ENCODE measurements at places on chromosomes 16 and 17.

DNA sequence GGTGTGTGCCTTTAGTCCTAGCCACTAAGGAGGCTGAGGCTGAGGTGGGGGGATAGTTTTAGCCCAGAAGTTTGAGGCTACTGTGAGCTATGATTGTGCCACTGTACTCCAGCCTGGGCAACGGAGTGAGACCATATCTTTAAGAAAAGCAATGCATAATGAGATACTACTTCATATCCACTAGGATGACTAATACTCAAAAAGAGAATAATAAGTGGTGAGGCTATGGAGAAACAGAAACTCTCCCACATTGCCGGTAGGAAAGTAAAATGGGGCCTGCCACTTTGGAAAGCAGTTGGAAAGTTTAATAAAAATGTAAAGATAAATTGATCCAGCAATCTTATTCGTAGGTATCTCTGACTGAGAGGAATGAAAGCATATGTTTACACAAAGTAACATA, 4.6 kb upstream of the NPIPB2 start:
- DNase-seq: no peak

- no peak for DNase-seq
Observed at GRCh38 chr16:69741519-69741918, 13.2 kb downstream of the NOB1 start.

DNA sequence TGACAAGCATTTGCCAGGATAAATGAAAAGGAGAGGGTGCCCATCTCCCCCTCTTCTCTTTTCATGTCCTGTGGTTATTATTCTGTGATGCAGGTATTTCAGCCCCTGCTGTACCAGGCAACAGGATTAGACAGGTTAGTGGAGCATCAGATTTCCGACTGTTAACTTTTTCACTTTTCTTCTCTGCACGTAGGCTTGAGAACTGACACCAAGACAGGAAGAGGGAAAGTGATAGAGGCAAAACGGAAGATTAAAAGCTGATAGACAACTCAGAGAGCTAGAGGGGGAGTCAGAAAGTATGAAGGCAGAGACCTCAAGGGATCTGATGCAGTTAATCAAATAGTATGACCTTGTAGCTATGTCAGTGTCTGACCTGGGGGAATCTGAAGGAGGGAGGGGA, 132.8 kb downstream of the SOX9 start:
- no peak for DNase-seq

- no peak for DNase-seq
Observed at GRCh38 chr16:85172455-85173145, 60.3 kb upstream of the CIBAR2 start.

- DNase-seq: no peak
Observed at GRCh38 chr16:70790815-70791214, 10.1 kb downstream of the VAC14 start.

GRCh38 chr16:60459463-60459862, 1576.8 kb downstream of the CDH8 start:
- no peak for DNase-seq

GRCh38 chr17:38870259-38871165, 654 bp downstream of the LASP1 start:
- peak; percentile 30 for DNase-seq

DNA sequence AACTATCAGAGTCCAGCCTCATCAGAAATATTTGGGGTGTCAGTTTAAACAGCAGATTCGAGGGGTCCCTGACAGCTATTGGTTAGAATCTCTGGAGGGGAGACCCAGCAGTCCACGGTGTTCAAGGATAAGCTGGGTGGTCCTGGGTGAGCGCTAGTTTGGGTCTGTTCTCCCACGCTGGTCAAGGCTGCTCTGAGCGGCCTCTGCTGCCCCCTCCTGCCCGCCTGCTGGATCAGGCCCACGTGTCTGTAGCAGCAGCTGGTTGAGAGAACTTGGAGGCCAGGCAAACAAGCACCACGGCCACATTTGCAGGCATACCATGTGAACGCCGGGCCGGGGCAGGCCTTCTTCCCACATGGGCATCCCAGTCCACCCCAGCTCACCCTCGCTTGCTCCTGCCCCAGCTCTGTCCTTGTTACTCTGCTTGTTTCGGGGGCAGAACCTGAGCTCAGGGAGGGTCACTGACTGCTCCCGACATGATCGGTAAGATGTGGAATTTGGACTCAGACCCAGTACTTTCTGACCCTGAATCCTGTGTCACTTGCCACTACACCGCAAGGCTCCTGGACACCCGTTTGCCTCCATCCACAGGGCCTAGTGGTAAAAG, 7.4 kb downstream of the FOXF1 start:
- no peak for DNase-seq

- DNase-seq: no peak
Observed at GRCh38 chr17:27091043-27091497, 202.8 kb upstream of the WSB1 start.

- no peak for DNase-seq
Observed at GRCh38 chr17:51371732-51372151, 111.4 kb downstream of the UTP18 start.

DNA sequence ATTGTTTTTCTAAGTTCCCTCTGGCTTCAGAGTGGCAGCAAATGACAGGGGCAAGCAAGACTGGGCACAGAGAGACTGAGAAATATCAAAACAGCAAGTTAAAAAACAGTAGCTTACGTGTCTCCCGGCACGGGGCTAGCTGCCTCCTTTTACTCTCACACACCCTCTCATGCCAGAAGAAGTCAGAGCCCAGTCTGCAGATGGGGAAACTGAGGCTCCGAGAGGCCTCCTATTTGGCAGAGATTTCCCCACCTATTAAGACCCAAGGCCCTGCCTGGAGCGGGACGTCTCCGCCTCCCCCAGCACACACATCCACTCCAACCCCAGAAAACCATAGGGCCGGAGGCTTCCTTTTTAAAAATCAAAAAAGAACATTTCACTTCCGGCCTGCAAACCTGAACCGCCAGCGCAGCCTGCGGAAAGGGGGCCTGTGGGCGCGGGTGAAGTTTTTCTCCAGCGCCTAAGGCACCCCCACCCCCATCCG, 832 bp downstream of the CARHSP1 start:
- no peak for DNase-seq

GRCh38 chr17:3890082-3890877, 2.6 kb downstream of the CAMKK1 start:
- no peak for DNase-seq

DNA sequence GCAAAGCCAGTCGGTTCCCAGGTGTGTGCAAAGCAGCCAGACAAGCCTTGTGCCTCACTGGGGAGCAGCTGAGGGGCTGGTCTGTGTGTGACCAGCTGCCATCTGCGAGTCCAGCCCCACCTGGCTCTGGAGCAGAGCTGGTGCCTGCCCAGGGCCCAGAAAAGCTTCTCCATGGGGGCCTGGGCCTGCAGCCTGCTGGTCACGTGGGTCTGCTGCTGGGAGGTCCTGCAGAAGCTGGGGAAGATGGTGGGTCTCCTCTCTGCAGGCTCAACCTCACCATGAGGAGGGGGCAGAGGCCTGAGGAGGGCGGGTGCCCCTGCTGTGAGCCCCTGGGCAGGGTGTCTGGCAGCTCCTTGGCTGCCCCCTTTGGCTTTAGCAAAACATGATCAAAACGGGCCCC, 71.9 kb downstream of the ENGASE start:
- no peak for DNase-seq

DNA sequence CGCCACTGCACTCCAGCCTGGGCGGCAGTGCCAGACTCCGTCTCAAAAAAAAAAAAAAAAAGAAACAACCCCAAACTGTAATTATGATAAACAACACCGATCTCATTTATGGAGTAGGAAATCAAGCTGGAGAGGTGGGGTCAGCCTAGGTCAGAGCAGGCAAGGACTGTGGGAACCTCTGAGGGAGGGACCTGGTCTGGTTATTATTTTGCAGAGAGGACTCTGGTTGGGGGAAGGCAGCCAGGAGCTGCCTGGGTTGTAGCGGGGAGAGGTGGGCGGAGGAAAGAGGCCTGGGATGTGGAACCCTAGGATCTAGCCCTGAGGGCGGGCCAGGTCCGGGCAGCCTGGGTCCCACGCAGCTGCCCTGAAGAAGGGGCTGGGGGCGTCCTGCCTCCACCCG, 10.9 kb upstream of the HS3ST6 start:
- no peak for DNase-seq

DNA sequence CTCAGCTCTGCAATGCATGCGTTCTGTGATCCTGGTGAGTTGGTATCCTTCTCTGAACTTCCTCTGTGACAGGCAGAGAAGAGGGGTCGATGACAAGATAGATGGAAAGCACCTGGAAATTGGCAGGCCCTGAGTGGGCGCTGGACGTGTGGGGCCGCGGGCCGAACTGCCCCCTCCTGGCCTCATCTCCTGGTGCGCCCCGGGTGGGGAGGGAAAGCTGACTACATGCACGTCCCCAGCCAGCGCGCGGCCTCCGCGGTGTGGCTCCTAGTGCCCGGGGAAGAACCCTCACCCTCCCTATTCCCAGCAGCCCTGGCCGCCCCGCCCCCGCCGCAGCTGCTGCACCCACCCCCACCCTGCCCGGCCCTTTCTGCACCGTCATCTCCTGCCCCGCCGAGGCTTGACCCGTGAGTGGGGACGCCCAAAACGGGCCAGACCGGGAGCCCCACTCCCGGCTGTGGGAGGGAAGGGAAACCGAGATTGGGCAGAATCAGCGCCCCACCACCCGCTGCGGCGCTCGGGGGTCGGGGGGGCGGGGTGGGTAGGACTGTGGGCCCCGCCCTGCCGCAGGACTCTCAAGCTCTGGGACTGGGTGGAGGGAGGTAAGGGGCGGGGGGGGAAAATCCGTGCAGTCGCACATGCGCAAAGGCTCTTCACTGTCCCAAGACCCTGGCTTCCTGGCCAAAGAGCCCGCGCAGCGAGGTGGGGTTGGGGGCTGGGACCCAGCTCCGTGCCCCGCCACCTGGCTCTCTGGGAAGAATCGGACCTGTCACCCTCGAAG, at the start of gene NOL3:
TSS of gene NOL3 (plus strand) at position 371 of the 781 bp plus-strand sequence.
- DNase-seq: no peak

DNA sequence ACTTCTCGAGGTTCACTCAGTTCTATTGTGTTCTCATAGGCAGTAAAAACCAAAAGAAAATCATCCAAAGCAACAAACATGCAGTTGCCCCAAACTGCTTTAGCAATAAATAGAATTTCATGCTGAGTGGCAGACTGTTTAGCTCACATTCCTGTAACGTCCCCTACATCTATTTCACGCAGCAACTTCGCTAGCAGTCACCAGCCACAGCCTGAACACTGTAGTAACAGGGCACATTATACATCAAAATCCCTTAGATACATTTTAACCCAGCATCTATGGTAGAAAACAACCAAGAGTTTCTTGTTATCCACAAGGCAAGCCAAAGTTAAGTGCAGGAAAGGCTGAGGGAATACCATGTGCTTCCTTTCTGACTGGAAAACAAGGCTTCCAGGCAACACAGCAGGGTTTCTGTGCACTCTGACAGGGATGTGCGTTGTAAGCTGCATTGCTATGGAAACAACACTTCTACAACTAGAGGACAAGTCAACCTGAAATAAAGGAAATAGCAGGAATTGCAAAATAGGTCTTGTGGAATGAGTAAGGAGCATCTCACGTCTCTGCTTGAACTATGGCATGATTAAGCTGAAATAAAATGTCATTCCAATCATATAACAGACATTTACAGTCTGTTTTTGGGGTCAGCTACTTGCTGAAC, 55.4 kb downstream of the CFDP1 start:
- DNase-seq: no peak

- no peak for DNase-seq
Observed at GRCh38 chr16:2663553-2664546, 18.5 kb upstream of the KCTD5 start.

DNA sequence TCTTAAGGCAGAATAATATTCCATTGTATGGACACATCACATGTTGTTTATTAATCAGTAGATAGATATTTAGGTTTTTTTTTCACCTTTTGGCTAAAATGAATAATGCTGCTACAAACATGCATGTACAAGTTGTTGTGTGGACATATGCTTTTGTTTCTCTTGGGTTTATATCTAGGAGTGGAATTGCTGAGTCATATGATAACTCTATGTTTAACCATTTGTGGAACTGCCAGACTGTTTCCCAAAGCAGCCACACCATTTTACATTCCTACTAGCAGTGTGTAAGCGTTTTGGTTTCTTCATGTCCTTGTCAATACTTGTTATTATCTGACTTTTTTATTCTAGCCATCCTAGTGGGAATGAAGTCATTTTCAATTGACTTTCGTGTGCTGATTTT, 21.3 kb downstream of the CYLD start:
- DNase-seq: no peak

DNA sequence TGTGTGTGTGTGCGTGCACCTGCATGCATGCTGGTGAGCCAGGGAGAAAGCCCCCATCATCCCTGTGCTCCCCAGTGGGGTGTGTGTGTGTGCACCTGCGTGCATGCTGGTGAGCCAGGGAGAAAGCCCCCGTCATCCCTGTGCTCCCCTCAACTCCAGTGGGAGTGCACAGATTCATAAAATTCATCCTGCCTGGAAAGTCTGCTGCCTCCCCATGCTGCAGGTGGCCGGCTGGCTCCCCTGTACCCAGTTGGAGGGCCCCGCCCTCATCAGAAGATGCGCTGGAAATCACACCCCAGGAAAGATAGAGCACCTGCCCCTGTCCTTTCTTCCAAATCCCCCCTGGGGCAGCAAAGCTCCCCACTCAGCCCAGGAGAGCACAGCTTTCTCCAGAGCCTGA, 84.8 kb upstream of the DOC2B start:
- DNase-seq: no peak

DNA sequence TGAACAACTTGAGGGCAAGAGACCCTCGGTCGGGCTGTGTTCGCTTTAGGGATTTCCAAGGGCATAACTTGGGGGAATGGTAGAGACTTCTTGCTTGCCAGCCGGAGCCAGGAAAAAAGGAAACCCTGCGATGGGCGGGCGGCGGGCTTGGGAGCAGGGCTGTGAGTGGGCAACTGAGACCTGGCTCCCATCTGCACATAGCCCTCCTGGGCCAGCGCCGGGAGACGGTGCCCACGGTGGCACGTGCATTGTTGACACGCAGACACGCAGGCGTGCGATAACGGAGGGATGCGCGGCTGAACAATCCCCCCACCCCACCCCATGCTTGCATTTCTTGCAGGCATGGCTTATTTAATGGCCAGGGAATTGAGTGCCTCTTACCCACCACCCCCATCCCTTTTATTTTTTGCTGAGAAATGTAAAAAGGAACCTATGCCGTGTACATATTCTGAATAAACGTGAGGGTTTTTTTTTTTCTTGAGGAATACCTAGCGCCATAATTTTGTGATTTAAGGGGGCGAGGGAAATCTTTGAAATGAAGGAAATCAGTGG, 17.1 kb upstream of the ZFHX3 start:
- DNase-seq: no peak

- no peak for DNase-seq
Observed at GRCh38 chr16:21654881-21655280, 2.5 kb upstream of the IGSF6 start.

DNA sequence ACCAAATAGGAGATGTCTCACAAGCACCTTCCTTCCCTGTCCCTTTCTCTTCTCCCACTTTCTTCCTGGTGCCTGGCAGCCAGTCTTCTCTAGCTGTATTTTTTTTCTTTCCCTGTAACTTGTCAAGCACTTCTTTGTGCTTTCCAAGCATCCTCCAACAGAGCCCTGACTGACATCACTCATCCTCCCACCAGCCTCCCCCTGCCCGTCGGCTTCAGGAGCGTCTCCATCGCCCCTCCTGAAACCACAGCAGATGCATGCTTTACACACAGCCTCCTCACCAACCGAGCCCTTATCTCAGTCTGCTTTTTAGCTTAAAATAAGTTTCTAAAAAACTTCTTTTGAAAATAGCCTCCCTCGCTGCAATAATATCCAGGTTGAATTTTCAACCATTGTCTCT, 268.7 kb upstream of the CDH5 start:
- no peak for DNase-seq

All from activated T-helper 1 cell treated with anti-CD3 and anti-CD28 coated beads, Interleukin-2, amount 50 U/mL, for 16 hours (primary cell).